ENCODE measurements at places on chromosomes 12 and 14.

DNA sequence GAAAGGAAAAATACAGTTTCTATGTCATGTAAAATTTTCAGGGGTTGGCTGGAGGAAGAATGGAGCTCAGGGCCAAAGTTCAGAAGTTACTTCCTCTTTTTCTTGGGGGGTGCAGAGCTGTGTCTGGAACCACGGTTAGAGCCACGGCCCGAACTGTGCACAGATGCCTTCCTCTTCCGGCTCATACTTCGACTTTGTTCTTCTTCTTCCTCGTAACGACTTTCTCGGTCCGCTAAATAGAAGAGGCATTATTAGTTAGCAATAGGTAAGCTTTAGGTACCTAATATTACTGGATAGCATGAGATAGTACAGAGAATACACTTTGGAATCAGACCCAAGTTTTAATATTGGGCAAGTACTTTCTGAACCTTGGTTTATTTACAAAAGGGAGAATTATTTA, 31.2 kb downstream of the SUPT16H start:
- no peak for DNase-seq

DNA sequence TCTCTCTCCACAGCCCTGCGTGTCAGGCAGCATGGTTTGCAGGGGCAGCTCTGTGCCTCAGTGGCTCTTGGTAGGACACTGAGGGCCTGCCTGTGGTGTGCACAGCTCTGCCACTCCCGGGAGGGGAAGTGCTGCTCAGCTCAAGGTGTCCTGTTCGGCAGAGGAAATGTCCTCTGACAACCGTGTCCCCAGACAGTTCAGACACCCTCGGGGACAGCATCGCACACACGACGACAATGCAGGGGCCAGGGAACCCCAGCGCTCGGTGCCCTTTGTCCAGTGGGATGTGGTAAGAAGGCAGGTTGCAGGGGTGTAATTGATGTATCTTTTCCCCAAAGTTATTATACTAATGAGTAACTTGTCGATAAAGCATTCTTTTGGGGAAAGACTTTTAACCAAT, 14.2 kb downstream of the ANKLE2 start:
- DNase-seq: no peak

GRCh38 chr14:22047115-22047514, 373.5 kb upstream of the OR4E1 start:
- DNase-seq: no peak

DNA sequence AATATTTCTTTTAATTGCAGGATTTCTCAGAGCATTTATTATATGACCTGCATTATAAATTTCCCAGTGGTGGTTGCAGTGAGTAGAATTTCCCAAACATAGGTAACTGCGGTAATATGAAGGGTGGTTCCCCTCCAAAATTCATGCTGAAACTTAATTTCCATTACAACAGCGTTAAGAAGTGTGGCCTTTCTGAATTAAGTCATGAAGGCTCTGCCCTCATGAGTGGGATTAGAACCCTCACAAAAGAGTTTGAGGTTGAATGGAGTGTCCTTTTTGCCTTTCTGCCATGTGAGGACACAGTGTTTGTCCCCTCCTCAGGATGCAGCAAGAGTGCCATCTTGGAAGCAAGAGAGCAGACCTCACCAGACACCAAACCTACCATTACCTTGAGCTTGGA, 233.6 kb downstream of the KTN1 start:
- DNase-seq: no peak

DNA sequence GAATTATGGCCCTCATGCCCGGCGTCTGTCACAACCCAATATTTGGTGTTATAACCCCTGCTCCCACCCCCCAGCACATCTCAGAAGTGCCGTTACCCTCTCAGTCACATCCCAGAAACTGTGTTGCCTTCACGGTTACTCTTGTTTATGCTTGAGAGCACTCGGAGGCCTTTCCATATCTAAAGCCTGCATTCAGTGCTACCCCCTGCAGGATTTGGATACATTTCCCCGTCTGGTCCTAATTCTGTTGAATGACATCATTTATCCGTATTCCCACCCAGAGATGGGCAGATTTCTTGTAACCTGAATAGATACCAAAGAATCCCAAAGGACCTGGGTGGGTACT, 19.1 kb upstream of the FOS start:
- no peak for DNase-seq

- DNase-seq: no peak
These were observed 393 bp upstream of the KLHL33 start for GRCh38 chr14:20436363-20436755.

DNA sequence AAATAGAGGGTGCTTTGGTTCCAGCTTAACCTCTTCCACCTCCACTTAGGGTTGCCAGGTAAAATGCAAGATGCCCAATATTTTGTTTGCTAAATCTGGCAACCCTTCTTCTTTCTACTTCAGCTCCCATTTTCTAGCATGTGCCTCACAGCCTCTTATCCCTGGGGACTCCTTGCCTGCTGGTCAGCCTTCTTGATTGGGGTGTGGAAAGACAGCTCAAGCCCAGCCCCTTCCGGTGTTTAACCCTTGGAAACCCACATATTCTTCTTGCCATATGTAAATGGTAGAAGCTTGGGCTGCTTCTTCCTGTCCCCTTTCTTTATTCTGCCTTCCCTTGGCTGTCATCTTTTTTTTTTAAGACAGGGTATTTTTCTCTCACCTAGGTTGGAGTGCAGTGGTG, 5.7 kb downstream of the SPIC start:
- DNase-seq: no peak

DNA sequence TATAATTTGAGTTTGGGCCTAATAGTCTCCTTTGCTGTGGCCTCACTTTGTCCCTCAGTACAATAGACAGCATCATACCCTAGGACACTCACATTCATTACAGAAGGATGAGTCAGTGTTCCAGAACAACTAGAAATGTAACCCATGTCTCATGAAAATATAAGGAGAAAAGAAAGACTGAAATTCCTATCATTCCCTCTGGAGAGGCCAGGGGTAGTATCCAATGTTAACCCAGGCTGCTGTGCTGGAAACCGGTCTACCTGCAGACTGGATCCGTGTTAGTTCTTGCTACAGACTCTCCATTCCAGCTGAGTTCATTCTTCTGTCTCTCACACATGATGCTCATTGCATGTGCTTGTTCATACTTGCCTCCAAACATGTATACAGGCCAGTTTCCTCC, 75.8 kb upstream of the HOXC13 start:
- no peak for DNase-seq

GRCh38 chr14:58805057-58805456, 167.3 kb downstream of the DACT1 start:
- DNase-seq: no peak

DNA sequence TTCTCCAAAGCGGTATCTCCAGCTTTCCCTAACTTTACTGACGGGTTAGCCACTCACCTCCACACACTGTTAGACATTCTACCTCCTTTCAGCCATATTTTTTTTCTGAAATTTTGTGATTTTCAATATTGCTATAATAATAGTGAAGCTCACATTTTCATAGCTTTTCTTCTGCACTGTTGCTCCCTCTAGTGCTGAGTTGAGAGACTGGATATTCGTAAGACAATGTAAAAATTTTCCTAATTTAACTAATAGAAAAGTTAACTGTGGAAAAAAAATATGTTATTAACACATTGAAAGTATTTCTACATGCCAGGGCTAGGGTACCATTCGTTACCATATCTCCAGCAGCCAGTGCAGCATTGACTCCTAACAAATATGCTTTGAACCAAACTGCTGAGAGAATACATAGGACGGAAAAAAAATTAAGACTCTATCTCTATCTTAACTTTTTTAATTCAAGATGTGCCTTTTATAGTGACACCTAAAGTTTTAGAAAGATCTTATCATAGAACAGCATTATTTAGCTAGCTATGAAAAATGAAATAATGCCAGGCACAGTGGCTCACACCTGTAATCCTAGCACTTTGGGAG, 48.7 kb upstream of the ABCC9 start:
- DNase-seq: no peak

DNA sequence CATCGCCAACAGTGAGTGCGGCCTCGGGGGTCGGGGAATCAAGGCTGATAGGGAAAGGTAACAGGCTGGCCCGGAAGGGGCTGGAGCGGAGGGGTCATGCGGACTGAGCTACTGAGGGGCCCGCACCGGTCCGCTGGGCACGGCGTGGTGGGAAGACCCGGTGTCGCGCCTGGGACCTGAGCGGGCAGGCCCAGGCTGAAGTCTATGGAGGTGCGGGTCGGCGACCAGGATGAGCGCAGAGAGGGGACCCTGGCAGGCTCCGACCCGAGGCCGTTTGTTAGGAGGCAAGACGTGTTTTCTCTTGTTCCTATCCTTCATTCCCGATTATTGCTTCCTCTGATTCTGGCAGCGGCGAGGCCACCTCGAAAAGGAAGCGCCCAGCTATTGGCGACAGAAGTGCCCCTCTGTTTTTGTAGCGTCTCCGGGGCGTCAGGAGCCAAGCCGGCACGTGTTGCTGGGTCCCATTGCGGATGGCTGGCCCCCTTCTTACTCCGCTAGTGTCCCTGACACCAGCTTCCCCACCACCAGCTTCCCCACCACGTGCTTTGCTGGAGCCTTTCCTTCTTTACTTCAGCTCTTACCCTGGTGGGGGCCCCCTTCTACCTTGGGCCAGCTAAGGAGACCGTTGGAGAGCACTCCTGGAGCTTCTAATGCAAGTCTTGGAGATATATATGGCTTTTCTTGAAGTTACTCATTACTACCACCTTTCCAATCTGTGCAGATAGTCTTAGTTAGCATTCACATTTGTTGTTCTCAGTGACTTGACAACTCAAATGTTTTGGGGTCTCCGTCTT, 653 bp downstream of the PA2G4 start:
- DNase-seq: no peak

GRCh38 chr14:81989211-81989610, 455.6 kb upstream of the SEL1L start:
- no peak for DNase-seq

GRCh38 chr12:42756841-42757623, 167.5 kb upstream of the PRICKLE1 start:
- no peak for DNase-seq

DNA sequence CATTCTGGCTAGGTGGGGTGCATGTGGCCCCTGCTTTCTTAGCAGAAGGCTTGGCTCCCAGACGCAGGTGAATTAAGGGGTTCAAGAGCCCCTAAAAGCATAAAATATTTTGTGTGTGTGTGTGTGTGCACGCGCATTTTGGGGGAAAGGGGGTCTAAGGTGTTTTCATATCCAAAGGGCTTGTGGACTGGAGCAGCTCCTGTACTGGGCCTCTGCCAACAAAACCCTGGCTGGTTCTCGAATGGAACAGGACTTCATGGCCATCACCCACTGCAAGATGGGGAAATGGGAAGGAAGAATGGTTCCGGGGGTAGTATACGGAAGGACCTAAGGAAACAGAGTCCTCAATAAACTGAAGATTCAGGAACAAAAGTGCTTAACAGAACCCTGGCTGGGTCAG, 3.9 kb upstream of the ATN1 start:
- DNase-seq: no peak

DNA sequence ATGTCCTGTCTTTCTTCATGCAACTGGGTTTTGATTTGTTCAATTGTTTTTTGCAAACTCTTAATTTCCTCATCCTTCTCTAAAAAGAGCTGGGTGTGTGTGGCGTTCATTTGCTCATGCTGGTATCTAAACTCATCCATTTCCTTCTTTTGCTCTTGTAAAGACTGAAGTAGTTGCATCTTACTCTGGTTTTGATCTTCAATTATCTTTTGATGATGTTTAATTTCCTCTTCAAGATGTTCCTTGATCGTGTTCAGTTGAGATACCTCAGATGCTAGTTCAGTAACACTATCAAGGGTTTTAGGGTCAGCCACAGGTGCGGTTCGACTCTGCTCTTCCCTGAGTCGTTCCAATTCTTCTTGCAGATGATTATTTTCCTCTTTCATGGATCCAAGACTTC, 34.8 kb downstream of the TRIP11 start:
- DNase-seq: no peak

DNA sequence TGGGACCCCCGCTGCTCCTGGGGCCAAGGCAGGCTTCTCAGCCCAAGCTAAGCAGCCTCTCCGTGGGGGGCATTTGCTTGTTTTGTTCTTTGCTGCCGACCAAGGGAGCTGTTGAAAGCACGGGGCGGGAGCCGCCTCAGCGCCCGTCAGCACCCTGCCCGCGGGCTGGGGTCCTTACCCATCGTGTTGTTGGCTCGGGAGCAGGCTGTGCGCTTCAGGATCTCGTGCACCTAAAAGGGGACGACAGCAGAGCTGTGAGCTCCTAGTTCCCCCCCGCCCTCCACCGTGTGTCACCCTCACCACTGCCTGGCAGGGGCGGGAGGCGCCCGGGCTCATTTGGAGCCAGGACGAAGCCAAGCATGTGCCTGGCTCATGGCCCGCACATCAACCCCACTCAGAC, 117.5 kb downstream of the ANO2 start:
- DNase-seq: no peak

- no peak for DNase-seq
These were observed 506.1 kb downstream of the RMST start for GRCh38 chr12:97968641-97969197.

GRCh38 chr14:76867516-76868453, 41.6 kb downstream of the LRRC74A start:
- no peak for DNase-seq

- no peak for DNase-seq
These were observed 44.0 kb downstream of the RAD52 start for GRCh38 chr12:905261-906031.

GRCh38 chr14:77275041-77275580, 4.1 kb upstream of the NGB start:
- DNase-seq: no peak

GRCh38 chr14:106665814-106666213, 1139.4 kb downstream of the TMEM121 start:
- DNase-seq: no peak

- DNase-seq: no peak
These were observed 16.9 kb downstream of the PLEKHG7 start for GRCh38 chr12:92719674-92720073.

DNA sequence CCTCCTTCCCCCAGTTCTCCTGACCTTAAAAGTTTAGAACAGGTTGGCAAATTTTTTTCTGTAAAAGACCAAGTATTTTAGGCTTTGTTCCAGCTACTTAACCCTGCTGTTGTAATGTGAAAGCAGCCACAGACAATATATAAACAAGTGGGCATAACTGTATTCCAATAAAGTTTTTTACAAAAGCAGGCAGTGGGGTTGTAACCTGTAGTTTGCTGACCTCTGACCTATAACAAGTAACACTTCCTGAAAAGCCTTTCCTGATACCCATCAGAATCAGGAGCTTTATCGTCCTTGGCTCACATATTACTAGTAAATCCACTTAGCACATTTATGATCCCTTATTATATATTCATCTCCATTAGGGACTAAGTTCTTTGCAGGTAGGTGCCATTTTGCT, 13.1 kb upstream of the SMARCC2 start:
- DNase-seq: no peak

- DNase-seq: no peak
These were observed 54.4 kb downstream of the SETD3 start for GRCh38 chr14:99426265-99426664.
